Gastrocnemius medialis (tissue), 4 donors: ENCODE measurements at places on chromosomes 12 and 14.

GRCh38 chr12:55289999-55290398 is 6.4 kb downstream of the OR6C6 start:
- no peak overlapping the region for H3K27ac ChIP-seq
- H3K4me1 ChIP-seq, result no peaks in the 10 kb centered on the region
- no peak for DNase-seq
- H3K36me3 ChIP-seq, result no peaks in the 10 kb centered on the region

GRCh38 chr12:70365398-70365647 is 767 bp upstream of the KCNMB4 start:
- H3K27me3 ChIP-seq, result peaks cover 33% of the 10 kb centered on the region
- H3K36me3 ChIP-seq, result no peaks in the 10 kb centered on the region
- peak overlapping the region; percentile 81 for H3K4me3 ChIP-seq
- peaks cover 12% of the 10 kb centered on the region for H3K4me1 ChIP-seq
- H3K27ac ChIP-seq, result no peak overlapping the region

DNA sequence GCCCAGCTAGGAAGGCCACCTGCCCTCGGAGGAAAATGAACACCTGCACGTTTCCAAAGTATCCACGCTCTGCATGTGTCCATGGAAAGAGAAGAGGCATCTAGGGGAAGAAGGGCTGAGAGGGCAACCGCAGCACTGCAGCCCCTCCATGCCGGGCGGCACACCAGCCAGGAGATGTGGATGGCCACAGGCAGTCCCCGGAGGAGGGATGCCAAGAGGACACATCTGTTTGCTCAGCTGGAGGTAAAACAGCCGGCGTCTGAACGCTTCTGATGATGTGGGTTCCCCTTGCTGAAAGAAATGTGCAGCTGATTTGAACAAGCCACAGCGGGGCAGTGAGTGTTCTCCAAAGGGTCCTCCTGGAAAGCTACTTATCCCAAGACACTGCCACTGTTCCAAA is 34.0 kb downstream of the CHGA start:
- no peak for DNase-seq
- H3K4me3 ChIP-seq, result no peak overlapping the region
- no peaks in the 10 kb centered on the region for H3K4me1 ChIP-seq
- no peaks in the 10 kb centered on the region for H3K36me3 ChIP-seq
- no peak overlapping the region for H3K27ac ChIP-seq

DNA sequence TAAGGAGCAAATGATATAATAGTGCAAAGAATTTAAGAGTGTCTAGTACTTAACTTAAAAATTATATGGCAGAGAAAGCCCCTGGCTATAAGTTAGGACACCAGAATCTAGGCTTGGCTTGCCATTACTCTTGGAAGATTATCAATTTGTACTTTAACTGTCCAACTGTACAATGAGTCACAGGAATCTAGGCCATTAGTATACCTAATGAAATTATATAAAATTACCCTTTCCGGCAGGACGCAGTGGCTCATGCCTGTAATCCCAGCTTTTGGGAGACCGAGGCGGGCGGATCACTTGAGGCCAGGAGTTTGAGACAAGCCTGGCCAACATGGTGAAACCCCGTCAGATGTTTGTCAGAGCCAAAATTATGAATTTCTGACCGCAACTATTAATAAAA is 691 bp upstream of the OR6S1 start:
- no peak for DNase-seq
- H3K4me1 ChIP-seq, result no peaks in the 10 kb centered on the region
- no peaks in the 10 kb centered on the region for H3K36me3 ChIP-seq
- peaks cover 16% of the 10 kb centered on the region for H3K27me3 ChIP-seq
- no peak overlapping the region for H3K4me3 ChIP-seq

GRCh38 chr12:13181375-13182070 is 15.0 kb upstream of the EMP1 start:
- H3K27me3 ChIP-seq, result no peaks in the 10 kb centered on the region
- H3K4me3 ChIP-seq, result no peak overlapping the region
- H3K36me3 ChIP-seq, result no peaks in the 10 kb centered on the region
- DNase-seq, result no peak
- H3K4me1 ChIP-seq, result peaks cover 7% of the 10 kb centered on the region

DNA sequence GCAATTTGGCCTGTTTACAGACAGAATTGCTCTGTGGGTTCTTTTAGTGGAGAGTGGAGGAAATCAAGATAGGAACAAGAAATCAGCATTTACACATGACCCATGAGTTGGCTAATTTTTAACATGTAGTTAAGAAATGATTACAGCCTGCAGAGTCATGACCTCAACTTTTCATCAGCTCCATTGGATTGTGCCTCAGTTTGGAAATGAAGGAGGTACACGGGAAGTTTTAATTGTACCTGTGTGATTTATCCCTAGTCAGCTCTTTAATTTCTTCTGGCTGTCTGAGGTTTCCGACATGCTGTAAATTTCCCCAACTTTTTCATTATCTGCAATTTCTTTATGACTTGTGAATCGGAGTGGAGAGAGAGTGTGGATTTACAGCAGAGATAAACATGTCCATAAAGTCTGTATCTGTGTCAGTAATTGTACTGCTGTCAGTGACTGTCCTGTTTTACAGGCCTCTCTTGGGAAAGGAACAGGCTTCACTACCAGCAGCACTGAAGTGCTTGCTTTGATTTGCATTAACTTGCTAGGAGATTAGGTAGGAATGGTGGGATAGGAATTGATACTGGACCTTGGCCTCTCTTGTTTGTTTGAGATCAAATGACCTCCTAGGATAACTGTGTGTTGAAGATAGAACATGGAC is 49.2 kb downstream of the LIN52 start:
- no peak for DNase-seq
- H3K27me3 ChIP-seq, result no peaks in the 10 kb centered on the region
- no peak overlapping the region for H3K4me3 ChIP-seq
- H3K36me3 ChIP-seq, result no peaks in the 10 kb centered on the region
- peaks cover 2% of the 10 kb centered on the region for H3K4me1 ChIP-seq

DNA sequence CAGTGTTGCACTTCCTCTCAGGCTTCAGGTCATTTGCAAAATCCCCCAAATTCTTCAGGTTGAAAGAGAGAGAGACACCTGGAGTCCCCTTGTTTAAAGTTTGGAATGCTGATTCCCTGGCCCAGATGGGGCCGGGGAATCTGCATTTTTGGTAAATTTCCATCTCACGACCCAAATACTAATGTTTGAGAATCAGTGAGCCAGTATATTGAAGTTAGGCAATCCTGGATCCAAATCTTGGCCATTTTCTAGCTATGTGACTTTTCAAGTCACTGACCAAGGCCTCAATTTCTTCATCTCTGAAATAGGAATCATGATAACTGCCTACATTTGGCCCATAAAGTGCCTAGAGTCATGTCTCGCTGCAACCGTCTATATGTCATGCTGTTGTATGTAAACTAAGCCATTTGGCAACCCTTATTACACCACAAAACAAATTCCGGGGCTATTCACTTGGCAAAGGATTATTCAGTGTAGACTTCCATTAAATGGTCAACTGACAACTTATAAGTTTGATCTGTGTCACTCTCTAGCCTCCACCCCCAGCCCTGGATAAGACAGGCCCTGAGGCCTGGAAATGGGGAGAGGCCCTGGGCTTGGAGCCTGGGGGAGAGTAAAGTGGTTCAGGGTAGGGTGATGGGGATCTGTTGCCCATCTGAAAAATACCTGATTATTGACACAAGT is 3.7 kb upstream of the ZFP36L1 start:
- no peaks in the 10 kb centered on the region for H3K27me3 ChIP-seq
- DNase-seq, result peak; percentile 11
- H3K4me1 ChIP-seq, result peaks cover 8% of the 10 kb centered on the region
- peaks cover 8% of the 10 kb centered on the region for H3K36me3 ChIP-seq

GRCh38 chr14:106129274-106129673 is 602.9 kb downstream of the TMEM121 start:
- no peaks in the 10 kb centered on the region for H3K4me1 ChIP-seq
- DNase-seq, result no peak
- no peak overlapping the region for H3K4me3 ChIP-seq
- H3K27ac ChIP-seq, result no peak overlapping the region

DNA sequence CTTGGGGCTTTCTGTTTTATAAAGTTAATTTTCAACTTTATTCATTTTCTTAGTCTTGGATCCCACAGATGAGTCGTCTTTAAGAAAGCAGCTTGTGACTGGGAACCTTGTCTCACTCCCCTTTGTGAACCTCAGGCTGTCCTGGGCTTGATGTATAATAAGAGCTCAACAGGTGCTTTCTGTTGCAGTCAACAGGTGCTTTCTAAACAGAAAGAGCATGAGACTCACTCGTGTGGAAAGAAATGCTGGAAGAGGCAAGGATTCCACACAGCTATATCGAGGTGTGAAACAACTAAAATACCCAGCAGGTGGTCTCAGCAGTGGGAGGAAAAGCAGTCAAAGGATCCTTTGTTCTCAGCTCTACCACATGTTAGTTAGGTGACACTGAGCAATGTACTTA is 398.9 kb downstream of the EGLN3 start:
- H3K27ac ChIP-seq, result no peak overlapping the region
- H3K4me1 ChIP-seq, result no peaks in the 10 kb centered on the region
- DNase-seq, result no peak
- no peak overlapping the region for H3K4me3 ChIP-seq
- H3K36me3 ChIP-seq, result no peaks in the 10 kb centered on the region
- no peaks in the 10 kb centered on the region for H3K27me3 ChIP-seq

DNA sequence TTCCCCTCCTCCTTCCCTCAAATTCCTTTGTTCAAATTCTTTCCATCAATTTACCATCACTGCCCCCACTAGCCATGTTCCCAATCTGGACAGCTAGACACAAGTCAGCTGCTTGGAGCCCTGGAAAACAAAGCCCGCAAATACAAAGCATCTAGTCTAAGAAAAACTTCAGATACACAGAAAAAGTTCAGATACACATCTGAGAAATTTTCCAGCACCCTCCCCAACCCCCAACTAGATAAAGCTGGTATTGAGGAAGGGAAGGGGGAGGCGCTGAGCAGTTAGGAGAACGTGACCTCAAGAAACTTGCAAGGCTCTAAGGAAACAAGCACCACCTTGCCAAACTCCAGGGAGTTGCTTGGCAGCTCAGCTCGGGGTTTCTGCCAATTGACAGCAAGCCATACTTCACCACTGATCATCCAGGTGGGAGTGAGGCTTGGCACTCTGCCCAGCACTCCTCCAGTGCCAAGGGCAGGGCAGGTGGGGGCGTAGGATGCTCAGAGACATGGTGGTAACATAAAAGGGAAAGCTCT is 5.1 kb upstream of the CNIH1 start:
- DNase-seq, result no peak
- H3K27me3 ChIP-seq, result no peaks in the 10 kb centered on the region

DNA sequence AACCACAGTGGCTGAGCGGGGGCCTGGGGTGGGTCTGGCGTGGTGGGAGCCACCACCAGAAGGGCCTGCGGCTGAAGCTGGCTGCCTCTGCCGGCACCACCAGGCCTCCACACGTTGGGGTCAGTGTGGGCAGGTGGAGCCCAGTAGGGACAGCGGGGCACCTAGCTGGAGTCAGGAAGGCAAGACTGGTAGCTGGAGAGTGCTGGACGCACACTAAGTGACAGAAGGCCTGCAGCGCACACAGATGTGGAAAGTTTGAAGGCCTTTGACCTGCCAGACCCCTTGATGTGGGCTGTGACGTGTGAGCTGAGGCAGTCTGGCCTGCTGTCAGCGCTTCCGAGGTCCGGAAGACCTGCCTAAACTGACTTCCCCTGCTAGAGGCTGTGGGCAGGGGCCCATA is 26.3 kb downstream of the RIN3 start:
- H3K27ac ChIP-seq, result peak overlapping the region; percentile 72
- no peaks in the 10 kb centered on the region for H3K27me3 ChIP-seq
- no peaks in the 10 kb centered on the region for H3K36me3 ChIP-seq
- DNase-seq, result no peak

- no peaks in the 10 kb centered on the region for H3K27me3 ChIP-seq
- H3K4me1 ChIP-seq, result peaks cover 68% of the 10 kb centered on the region
- H3K36me3 ChIP-seq, result no peaks in the 10 kb centered on the region
- no peak for DNase-seq
These were observed 27.0 kb downstream of the CCDC85C start for GRCh38 chr14:99576761-99577705.

- no peaks in the 10 kb centered on the region for H3K27me3 ChIP-seq
- no peaks in the 10 kb centered on the region for H3K36me3 ChIP-seq
- peak overlapping the region; percentile 94 for H3K27ac ChIP-seq
- peaks cover 56% of the 10 kb centered on the region for H3K4me1 ChIP-seq
- peak overlapping the region; percentile 98 for H3K4me3 ChIP-seq
These were observed 1.2 kb upstream of the SIVA1 start for GRCh38 chr14:104751539-104752422.

- H3K27me3 ChIP-seq, result no peaks in the 10 kb centered on the region
- H3K27ac ChIP-seq, result no peak overlapping the region
- no peak for DNase-seq
- no peaks in the 10 kb centered on the region for H3K36me3 ChIP-seq
These were observed 184.7 kb upstream of the DCN start for GRCh38 chr12:91367234-91367849.

DNA sequence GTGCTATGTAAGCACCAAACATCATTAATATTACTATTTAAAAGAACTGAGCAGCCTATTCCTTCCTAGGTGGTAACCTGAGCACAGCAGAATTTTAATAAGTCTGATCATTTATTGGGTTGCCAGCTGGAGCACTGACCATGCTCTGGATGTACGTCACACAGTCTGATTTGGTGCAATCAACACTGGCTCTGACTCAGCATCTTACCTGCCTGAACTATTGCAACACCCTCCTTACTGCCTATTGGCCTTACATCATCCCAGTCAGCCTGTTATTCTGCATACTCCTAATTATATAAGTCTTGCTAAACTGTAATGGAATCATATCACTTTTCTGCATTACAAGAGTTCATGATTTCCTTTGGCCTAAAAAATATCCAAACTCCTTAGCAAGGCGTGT is 149.7 kb downstream of the PTPRO start:
- no peak for DNase-seq
- no peak overlapping the region for H3K4me3 ChIP-seq
- H3K36me3 ChIP-seq, result no peaks in the 10 kb centered on the region
- no peaks in the 10 kb centered on the region for H3K27me3 ChIP-seq

GRCh38 chr12:100789146-100789545 is 5.4 kb upstream of the ANO4 start:
- H3K27ac ChIP-seq, result no peak overlapping the region
- H3K4me3 ChIP-seq, result no peak overlapping the region
- H3K36me3 ChIP-seq, result no peaks in the 10 kb centered on the region
- H3K27me3 ChIP-seq, result no peaks in the 10 kb centered on the region
- H3K4me1 ChIP-seq, result no peaks in the 10 kb centered on the region

GRCh38 chr12:85642288-85642687 is 193.9 kb downstream of the RASSF9 start:
- H3K4me1 ChIP-seq, result no peaks in the 10 kb centered on the region
- H3K27ac ChIP-seq, result no peak overlapping the region
- no peaks in the 10 kb centered on the region for H3K27me3 ChIP-seq
- no peak overlapping the region for H3K4me3 ChIP-seq
- no peaks in the 10 kb centered on the region for H3K36me3 ChIP-seq

GRCh38 chr12:85043829-85044228 is 7.7 kb downstream of the LRRIQ1 start:
- H3K27ac ChIP-seq, result no peak overlapping the region
- no peaks in the 10 kb centered on the region for H3K27me3 ChIP-seq

- H3K27ac ChIP-seq, result no peak overlapping the region
- DNase-seq, result no peak
- no peaks in the 10 kb centered on the region for H3K36me3 ChIP-seq
- H3K27me3 ChIP-seq, result no peaks in the 10 kb centered on the region
- no peaks in the 10 kb centered on the region for H3K4me1 ChIP-seq
These were observed 2.5 kb upstream of the ACTN1 start for GRCh38 chr14:68981539-68981976.

GRCh38 chr12:30862486-30862885 is 64.1 kb upstream of the TSPAN11 start:
- no peaks in the 10 kb centered on the region for H3K27me3 ChIP-seq
- no peak overlapping the region for H3K27ac ChIP-seq
- no peaks in the 10 kb centered on the region for H3K4me1 ChIP-seq
- DNase-seq, result no peak
